ENCODE measurements at places on chromosomes 4 and X. TPM values are rescaled to one million over a fixed set of nuclear protein-coding genes. Genes with fewer than 3 reads are reported as not detected.

FANCB gene
- not detected for total RNA-seq

SSX2 gene
- total RNA-seq = not detected

DNA sequence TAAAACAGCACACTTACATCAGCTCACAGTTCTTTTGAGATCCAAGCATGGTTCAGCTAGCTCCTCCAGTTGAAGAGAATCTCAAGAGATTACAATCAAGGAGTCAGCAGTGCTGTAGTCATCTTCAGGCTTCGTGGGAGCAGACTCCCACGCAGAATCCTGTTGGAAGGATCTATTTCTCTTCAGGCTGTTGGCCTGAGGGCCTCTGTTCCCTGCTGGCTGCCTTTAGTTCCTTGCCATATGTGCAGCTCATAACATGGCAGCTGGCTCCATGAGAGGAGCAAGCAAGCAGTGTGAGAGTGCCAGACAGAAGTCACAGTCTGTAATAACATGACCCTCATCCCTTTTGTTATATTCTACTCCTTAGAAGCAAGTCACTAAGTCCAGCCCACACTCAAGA is 168.6 kb downstream of the COX18 start:
- H3K27me3 ChIP-seq = no peaks in the 10 kb centered on the region
- no peak for DNase-seq
- H3K36me3 ChIP-seq = no peaks in the 10 kb centered on the region
- no peaks in the 10 kb centered on the region for H3K4me1 ChIP-seq
- no peak overlapping the region for H3K27ac ChIP-seq
- no peak overlapping the region for H3K4me3 ChIP-seq

GRCh38 chr4:163622379-163623035 is 128.0 kb downstream of the TMA16 start:
- H3K4me1 ChIP-seq = no peaks in the 10 kb centered on the region
- H3K27ac ChIP-seq = no peak overlapping the region
- no peak for DNase-seq
- H3K27me3 ChIP-seq = no peaks in the 10 kb centered on the region
- no peak overlapping the region for H3K4me3 ChIP-seq
- no peaks in the 10 kb centered on the region for H3K36me3 ChIP-seq

DNA sequence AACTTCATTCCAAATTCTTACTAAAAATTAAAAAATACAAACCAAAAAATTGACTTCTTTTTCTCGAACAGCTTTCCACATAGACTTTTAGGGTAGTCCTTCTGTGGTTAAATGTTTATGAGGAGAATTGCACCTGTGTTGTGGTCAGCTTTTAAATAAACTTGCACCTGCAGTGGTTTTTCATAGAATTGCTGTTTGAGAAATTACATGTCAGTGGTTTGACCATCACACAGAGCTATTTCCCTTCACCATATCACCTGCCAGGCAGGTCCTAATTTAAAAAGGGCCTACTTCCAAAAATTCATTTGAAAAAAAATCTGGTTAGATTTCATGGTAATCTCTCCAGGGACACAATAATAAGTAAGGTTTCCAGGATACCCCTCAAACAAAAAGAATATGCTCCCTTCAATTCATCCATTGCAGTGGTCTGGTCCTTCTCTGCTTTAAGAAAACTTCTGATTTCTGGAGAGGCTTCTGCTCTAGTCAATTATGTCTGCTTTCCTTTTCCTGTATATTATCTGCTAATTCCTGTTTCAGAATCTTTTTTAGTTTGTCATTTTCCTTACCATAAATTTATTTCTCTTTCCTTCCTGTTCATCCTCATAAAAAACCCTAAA is 9.8 kb upstream of the UTP3 start:
- no peak for DNase-seq
- no peaks in the 10 kb centered on the region for H3K4me1 ChIP-seq
- no peak overlapping the region for H3K4me3 ChIP-seq
- H3K36me3 ChIP-seq = no peaks in the 10 kb centered on the region
- H3K27ac ChIP-seq = no peak overlapping the region

DNA sequence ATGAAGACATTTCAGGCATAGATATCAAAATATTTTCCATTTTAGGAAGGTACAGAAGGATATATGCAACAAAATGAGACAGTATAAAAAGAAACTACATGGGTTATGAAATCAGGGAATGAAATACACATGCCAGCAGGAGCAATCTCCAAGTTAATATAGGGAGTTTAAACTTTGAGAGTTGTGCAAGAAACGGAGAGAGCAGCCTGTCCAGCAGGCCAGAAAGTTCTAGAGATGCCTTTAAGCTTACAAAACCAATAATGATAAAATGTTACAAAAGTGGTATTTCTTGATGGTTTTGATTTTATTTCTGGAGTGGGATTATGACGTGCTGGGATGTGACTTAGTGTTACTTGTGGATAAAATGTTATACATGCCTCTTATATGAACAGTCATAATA is 2047.9 kb downstream of the ARAP2 start:
- no peaks in the 10 kb centered on the region for H3K4me1 ChIP-seq
- no peaks in the 10 kb centered on the region for H3K27me3 ChIP-seq
- no peak overlapping the region for H3K4me3 ChIP-seq
- no peaks in the 10 kb centered on the region for H3K36me3 ChIP-seq
